ENCODE measurements at places on chromosomes 1 and 21.

DNA sequence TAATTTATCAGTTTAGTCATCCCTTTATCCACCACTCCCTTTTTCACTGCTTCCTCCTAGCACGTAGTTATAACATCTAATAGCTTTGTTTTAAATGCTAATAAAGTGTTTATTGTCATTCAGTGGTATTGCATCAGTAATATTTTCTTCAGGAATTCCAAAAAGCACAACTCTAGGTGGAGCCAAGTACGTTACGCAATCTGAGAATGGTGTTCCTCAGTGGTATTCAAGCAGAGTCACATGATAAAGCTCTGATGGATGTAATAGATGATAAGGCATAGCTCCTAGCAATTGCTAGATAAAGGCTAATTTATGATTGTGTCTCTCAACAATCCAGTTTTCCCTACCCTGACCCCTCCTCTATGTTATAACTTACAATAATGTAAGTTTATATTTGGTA lies 494.6 kb upstream of the ADGRL4 start:
- no peak for DNase-seq

DNA sequence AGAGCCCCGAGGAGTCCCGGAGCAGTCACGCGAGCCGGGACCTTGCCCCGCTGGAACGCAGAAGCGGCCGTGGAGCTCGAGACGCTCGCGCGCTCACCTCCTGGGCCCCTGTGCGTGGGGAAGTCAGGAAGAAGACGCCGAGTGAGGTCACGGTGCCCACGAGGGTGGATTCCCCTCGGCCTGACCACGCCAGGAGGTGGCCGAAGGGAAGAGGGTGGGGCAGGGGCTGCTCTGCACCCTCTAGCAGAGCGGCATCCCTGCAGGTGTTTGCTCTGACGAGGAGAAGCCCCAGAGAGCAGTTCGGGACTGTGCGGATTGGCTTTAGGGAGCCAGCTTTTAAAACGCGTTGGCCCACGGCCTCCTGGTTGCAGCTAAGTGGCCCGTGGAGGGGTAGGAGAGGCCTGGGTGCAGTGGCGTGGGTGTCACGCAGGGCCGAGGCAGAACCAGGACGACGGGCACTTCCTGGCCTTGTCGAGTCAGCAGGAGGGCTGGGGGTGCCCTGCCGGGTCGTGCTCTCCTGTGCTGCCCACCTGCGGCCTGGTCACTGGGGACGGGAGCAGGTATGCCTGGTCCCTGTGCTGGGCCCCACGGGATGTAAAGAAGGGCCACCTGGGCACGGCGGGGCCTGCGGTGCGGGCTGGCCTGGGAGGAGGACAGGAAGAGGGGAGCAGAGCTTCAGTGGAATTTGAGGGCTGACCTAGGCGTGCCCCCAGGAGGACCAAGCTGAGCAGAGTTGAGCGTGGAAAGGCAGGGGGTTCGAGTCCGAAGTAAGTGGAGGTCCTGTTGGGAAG lies 1.0 kb downstream of the PDXK start:
- no peak for DNase-seq

- no peak for DNase-seq
These were observed 15.4 kb downstream of the HDAC1 start for GRCh38 chr1:32307324-32307723.

DNA sequence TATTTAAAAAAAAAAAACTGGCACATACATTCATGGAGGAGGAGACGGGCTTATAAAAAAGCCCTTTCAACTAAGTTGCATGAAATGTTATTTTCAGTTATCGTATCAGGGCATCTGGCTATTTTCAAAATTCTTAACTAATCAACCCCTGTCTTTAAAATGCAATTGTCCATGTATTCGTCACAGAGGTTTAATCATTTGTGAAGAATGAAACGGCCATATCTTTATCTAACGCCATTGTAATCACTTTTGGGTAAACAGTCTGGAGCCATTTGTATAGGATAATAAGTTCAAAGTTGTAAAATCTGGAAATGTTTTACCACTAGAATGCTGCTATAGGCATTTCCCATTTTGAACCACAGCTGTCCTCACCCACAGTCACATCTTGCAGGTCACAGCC lies 30.4 kb downstream of the SLC30A10 start:
- no peak for DNase-seq

- DNase-seq = no peak
These were observed 7.6 kb downstream of the SOD1 start for GRCh38 chr21:31667132-31667531.

GRCh38 chr1:58430421-58431275 lies 115.9 kb downstream of the OMA1 start:
- no peak for DNase-seq

DNA sequence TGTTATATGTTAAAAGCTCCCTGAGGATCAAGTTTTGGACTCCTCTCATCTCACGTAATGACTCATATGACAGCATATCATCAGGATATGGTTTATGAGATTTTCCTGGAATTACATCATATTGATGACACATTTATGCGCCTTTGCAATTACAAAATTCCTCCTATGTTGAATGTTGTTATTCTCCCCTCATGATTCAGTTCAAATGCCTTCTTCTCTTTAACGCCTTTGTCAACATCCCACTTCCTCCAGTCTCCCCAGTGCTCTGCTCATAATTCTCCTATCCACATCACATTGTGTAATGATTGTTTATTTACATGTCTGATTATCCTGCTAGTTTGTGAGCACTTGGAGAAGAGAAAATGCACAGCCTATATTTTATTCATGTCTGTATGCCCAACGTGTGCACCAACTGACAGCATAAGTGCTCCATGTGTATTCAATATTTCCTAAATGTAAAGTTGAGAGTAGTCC lies 80.9 kb upstream of the BACH1 start:
- no peak for DNase-seq

- no peak for DNase-seq
These were observed 111.5 kb downstream of the SEC16B start for GRCh38 chr1:177858332-177858821.

DNA sequence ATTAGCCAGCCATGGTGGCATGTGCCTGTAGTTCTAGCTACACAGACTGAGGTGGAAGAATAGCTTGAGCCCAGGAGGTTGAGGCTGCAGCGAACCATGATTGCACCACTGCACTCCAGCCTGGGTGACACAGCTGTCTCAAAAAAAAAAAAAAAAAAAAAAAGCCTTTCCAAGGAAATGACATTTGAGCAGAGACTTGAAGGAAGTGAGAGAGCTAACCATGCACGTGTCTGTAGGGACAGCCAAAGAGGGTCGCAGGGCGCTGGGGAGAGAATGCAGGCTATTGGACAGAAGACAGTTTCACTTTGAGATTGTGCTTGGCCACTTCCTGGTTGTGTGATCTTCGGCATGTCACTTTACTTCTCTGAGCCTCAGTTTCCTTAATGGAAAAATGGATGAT lies 6.8 kb downstream of the HCRTR1 start:
- DNase-seq = no peak

DNA sequence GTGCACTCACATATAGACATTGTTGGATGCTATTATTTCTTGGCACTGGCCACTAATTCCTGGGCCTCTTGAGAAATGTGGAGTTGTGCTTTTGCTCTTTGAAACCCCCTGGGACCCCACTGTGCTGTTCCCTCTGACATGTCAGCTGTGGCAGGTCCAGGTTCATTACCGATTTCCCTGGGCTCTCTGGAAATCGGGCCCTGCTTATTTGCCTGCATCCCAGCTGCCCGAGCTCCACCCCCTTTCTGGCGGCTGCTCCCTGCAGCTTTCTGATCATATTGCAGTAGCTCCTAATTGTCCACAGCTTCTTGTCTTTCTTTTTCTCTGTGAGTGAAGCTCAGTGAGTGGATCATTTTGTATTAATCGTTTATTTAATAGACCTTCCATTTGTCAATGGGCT lies 183.7 kb upstream of the FAM78B start:
- DNase-seq = peak; percentile 21

DNA sequence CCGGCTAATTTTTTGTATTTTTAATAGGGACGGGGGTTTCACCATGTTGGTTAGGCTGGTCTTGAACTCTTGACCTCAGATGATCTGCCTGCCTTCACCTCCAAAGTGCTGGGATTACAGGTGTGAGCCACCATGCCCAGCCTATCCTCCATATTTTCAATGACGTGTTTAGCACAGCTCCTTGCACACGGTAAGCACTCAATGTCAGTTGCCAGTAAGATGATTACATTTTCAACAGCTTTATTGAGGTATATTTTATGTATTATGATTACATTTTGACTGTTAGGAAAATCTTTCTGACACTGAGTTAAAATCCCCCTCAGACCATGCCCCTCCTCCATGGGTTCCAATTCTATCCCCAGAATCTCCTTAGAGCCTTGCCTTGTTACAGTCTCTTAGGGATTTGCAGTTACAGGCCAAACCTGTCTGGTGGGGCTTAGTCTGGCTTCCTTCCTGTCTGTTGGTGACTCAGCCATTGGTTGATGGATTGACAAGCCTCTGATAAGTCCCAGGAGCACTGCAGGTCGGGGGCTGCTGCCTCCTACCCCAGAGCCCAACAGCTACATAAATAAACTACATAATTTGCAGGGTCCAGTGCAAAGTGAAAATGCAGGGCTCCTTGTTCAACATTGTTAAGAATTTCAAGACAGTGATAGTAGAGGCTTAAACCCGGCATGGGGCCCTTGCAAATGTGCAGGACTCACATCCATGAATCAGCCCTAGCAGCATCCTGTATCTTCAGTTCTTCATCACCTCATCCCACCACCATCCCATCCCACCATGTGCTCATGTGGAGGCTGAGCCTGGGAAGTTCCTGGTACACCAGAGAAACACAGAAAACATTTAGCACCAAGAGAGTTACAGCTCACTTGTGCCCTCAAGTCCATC lies 23.4 kb downstream of the COA7 start:
- no peak for DNase-seq

DNA sequence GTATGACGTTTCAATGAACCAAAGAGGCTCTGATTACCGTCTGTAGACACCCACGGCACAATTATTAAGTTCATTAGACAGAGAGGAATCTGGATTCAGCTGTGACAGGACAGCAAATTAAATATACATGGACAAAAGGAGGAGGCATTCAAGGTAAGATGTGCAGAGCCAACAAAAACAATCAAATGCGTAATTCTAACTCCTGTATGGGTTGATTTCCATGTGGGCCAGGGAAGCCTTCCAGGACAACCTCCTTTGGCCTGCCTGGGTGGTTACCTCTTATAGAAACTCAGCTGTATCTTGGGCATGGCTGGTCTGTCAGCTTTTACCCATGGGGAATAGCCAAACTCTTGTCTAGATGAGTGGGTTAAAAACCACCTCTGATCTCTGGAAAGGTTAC lies 43.8 kb downstream of the CCN1 start:
- DNase-seq = no peak

GRCh38 chr1:185046668-185047067 lies 1.3 kb downstream of the RNF2 start:
- no peak for DNase-seq

DNA sequence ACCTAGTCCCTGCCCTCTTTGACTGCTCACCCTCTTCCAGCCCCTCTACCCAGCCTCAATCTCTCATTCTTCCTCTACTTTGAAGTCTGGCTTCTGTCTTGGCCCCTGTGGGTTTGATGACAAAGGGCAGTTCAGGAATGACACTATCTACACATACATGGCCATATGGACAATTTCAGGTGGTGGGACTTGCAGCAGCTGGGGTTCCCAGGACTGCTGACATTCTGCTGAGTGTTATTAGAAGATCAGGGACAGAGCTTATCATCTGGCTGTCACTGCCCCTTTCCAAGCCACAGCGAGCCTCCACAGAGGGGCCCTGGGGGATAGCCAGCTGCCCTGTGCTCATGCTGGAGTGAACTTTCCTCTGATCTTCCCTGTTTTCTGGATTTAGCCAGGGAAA lies 97.4 kb upstream of the IPO9 start:
- no peak for DNase-seq

- DNase-seq = no peak
These were observed 5.1 kb upstream of the TMEM51 start for GRCh38 chr1:15148475-15148874.

GRCh38 chr1:29290414-29290985 lies 54.2 kb downstream of the PTPRU start:
- DNase-seq = no peak

DNA sequence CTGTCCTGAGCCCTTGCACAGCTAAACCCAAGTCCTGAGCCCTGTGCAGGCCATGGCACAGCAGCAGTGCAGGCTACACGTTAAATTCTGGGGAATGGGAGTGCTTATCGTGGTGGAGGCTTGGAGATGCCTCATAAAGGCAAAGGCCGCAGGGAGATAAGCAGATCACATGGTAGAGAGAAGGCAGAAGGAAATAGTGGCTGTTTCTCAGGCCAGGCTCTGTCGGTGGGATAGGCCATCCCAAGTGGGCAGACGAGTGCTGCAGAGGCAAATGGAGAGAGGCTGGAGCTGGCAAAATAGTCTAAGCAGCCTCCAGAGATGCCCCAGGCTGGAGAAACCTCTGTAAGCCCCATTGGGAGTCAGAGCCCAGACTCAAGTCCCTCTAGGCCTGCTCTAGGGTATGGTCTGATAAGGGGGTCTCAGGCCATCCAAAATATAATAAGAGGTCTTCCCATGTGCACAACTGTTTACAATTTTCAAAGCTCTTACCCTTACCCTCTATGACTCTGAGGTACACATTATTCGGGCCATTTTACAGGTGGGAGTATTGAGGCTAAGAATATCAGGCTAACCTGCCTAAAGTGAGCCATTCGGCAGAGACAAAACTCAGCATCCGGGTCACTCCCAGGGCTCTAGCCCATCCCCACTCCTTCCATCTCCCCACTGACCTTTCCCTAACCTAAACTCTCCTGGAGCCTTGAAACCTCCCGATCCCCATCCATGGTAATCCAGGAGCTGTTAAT lies 79.6 kb downstream of the NKAIN1 start:
- DNase-seq = no peak

DNA sequence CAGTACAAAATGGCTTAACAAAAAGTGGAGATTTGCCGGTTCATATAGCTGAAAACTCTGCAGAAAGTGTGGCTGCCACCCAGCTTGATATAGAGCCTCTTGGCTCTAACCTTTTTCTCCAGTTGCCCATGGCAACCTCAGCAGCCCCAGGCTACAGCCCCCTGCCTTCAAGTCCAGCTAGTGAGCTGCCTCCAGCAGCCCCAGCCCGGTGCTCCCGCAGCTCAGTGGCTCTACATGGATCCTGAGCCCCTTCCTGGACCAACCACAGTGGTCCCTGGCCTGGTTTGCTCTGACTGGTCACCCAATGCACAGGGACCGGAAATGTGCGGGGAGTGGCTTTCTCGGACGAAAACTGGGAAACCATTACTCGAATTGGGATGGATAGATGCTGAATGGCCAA lies 13.3 kb upstream of the ATF3 start:
- peak; percentile 46 for DNase-seq

- no peak for DNase-seq
These were observed 3.7 kb downstream of the LEFTY2 start for GRCh38 chr1:225937048-225937968.

DNA sequence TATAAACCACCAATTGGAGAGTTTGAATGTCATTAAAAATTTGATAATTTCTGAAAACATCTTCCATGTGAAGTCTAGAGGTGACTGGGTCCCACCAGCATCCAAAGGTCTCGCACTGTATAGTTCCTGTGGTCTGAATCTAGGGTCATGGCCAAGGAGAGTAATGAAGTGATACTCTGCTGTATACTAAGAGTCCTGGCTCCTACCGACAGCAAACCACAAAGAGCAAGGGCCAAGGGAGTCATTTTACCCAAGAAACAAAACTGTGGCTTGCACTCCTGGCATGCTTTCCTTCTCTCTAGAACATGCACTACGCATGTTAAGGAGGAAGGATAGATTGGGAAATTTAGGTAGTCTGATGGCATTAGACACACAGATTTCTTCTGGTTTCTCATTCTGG lies 115.6 kb downstream of the BRINP2 start:
- no peak for DNase-seq
